ENCODE measurements at places on chromosomes 13 and 19.

- DNase-seq = no peak
Measured at GRCh38 chr19:14012378-14012915, 6.3 kb upstream of the RFX1 start.

DNA sequence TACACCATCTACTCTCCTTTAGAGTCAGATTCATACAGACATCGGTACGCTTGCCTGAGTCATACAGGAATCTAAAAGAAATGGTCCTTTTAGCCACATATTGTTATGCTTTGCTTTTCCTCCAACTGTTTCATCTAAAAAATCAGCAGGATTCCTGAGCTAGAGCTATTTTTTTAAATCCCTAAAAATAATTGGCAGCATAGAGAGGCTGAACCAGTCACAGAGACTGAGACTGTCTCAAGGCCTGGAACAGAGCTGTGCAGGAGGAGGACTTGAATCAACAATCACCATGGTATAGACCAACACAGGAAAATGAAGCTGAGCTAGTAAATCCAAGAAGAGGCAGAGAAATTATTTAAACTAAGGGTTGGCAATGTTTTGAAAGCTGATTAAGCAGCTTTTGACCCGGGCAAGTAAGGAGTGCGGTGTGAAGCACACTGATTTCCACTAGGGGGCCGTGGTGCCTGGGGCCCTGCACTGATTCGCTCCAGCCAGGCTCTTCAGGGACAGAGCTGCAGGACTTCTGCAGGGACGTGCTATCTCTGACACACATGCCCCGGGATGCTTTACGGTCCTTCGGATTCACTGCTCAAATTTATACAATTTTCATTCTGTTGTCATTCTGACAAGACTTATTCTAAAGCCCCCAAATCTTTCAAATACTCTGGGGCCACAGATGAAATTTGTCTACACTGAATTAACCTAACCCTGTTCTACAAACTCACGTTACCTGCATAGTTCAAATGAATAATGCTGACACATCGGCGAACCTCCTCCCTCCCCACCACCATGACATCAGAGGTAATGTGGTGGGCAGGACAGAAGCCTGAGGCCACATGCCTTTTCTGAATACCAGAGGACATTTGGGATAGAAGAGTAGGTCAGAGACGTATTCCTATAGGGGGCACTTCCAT, 87.6 kb upstream of the SLC15A1 start:
- DNase-seq = peak; percentile 34

DNA sequence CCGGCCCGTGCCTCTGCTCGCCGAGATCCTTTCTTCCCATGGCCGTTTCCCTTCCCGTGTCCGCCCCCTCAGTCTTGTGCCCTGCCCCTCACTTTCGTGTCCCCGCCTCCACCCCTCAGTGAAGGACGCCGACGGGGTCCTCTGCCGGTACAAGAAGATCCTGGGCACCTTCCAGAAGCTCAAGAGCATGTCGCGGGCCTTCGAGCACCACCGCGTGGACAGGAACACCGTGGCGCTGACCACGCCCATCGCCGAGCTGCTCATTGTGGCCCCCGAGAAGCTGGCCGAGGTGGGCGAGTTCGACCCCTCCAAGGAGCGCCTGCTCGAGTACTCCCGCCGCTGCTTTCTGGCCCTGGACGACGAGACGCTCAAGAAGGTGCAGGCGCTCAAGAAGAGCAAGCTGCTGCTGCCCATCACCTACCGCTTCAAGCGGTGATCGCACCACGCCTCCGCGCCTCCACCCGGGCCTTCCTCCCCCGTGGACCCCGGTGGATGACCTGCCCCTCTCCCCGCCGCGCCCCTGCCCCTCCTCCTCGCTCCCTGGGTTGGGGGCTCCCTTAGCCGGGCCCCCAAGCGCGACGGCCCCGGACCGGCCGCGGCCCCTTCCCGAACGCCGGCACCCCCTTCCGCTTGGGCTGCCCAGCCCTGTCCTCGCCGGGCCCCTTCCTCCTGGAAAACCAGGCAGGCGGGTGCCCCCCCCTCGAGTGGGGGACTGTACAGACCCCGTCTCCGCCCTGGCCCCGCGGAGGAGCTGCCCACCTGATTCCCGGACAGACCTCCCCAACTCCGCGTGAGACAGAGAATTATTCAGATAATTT, 2.3 kb upstream of the U2AF2 start:
- no peak for DNase-seq

DNA sequence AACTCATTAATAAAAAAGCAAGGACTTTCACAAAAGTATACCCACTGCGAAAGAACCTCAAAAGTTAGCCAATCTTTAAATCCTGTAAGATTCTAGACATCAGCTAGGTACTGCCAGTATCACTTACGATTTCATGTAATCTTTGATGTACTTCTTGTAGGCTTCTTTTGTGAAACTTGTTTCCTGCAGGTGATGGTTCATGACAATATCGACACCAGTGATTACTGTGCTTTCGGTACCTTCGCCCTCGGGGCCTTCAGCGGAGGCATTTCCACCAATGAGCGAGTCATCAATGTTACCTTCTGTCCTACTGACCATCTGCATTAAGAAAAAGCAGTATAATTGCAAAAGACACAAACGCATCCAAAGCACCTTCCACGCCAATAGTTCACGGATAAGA, 1.1 kb downstream of the TPT1 start:
- no peak for DNase-seq

GRCh38 chr13:83086088-83086487, 796.2 kb downstream of the SLITRK1 start:
- no peak for DNase-seq

DNA sequence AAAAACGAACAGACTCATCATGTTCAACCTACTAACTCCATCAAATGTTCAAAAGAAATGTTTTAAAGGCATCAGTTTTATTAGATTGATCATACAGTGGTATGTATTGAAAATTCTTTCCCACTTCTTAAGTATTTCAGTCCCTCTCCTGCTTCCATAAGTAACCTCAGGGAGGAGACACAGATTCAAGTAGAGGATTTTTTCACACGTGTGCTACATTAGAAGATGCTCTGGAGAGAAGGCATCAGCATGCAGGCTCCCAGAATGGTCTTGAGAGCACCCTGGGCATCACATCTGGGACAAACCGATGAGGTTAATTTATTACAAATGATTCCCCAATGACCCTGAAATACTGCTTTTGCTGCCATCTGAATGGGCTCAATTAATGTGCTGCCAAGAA, 3.6 kb downstream of the GPR12 start:
- no peak for DNase-seq

DNA sequence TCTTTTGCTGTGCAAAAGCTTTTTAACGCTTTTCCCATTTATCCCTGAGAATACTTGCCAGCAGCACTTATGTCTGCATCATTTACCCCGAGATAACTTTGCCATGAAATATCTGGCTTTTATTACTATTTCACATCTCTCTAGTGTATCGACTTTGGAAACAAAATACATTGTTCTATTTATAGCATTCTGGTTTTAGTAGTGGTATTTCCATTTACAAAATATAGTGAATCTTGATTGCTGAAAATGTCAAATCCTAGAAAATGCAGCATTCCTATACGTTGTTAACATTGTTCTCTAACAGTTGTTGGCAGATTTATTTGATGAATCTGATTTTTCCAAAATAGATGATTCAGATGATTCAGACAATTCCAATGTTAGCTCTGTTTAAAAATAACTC, 189.3 kb upstream of the SPRY2 start:
- no peak for DNase-seq

DNA sequence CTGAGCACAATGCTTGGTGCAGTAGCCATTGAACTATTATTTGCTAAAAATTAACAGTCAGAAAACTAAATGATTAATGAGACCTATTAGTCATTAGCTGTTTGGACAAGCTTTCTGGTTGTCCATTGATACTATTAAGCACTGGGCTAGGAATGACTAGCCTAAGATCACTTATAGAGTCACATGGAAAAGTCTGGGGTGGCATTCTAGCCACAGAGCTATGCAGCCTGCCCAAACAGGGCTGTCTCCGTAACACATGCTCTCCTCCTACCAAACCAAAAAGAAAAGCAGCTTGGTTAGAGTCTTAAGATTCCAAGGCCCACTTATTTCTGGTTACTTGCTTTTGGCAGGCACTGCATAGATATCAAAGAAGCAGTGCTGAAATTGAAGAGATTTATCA, 193.5 kb upstream of the NBEA start:
- DNase-seq = no peak

- no peak for DNase-seq
Measured at GRCh38 chr13:102190930-102191329, 210.9 kb downstream of the FGF14 start.

DNA sequence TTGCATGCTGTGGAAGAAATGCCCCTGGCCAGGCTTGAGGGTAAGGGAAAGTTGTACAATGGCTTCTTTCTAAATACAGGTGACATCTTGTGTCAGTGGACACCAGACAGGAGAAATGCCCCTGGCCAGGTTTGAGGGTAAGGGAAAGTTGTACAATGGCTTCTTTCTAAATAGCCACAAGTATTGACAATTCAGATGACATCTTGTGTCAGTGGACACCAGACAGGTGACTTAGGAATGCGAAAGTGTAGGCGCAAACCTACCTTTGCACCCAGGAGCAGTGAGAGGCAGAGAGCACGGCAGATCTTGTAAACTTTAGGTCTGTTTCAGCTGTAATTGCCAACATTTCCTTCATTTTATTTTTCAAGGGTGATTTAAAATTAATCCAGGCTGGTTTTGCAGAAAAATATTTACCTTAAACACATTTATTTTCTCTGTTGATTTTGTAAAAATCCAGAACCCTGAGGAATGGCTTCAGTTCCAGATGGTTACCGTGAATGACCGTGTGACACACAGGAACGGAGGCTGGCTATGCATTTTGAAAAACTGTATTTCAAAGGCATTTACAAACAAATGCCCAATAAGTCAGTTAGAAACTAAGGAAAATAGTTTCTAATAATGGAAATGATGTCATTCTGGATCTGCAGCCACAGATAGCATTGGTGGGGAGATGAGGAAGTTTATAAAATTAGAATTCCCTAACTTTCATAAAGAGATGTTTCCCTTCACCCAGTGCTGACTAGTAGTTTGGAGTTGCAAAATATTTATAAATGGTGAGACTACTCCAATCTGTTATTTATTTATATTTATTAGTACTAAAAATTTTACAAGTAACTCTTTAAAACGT, 34.9 kb downstream of the TNFSF13B start:
- no peak for DNase-seq

GRCh38 chr13:32582281-32582680, 4.0 kb upstream of the PDS5B start:
- no peak for DNase-seq

GRCh38 chr13:51838240-51838846, 6.6 kb downstream of the TMEM272 start:
- DNase-seq = no peak

DNA sequence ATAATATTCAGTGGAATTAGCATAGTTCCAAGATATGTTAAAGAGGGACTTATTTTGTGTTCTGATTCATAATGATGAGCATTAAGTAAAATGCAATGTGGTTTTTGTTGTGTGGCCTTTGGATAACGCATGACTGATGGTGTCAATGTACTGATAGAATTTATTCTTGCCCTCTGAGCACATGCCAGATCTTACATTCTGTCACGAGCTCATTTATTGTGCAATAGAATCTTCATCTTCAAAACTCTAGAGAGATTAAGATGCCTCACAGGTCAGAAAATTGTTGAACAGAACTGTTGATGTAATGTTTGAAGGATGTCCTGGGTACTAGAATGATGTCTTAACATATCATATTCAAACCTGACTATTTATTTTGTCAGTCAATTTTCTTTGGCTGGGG, 148.0 kb upstream of the HTR2A start:
- DNase-seq = no peak
